ENCODE measurements at places on chromosomes 13 and 19.

DNA sequence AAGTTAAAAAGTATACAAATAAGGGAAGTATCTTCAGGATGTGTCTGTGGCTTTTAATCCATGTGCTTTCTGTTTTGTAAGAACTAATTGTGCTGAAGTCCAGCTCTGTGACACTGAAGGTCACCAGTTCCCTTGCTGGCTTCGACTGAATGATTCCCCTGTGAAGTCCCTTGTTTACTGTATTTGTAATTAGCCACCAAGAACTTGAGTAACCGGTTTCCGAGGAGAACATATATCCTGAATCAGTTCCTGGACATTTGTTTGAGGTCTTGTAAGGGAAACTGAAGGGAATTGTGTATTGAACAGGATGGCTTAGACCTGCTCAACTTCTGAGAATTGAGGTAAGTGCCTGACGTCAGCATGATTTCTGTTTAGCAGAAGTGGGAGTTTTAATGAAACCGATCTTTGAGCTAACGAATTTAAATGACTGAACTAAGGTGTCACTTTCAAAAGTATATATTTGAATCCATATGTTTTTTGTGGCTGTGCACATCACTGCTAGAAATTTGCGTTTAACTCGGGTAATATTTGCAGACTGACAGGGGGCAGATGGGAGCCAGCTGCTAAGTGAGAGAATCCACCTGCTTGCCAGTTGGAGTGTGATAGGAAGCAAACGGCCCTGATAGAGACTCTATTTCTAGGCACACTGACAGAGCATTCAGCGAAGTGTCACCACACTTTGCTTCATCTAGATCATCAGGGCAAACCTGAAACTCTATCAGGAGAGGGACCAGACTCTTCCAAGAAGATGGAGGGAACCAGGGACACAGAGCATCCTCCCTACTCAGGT is 530.0 kb downstream of the RFC3 start:
- no peak for DNase-seq

GRCh38 chr19:32916969-32917615 is 47.5 kb upstream of the SLC7A9 start:
- DNase-seq = no peak

DNA sequence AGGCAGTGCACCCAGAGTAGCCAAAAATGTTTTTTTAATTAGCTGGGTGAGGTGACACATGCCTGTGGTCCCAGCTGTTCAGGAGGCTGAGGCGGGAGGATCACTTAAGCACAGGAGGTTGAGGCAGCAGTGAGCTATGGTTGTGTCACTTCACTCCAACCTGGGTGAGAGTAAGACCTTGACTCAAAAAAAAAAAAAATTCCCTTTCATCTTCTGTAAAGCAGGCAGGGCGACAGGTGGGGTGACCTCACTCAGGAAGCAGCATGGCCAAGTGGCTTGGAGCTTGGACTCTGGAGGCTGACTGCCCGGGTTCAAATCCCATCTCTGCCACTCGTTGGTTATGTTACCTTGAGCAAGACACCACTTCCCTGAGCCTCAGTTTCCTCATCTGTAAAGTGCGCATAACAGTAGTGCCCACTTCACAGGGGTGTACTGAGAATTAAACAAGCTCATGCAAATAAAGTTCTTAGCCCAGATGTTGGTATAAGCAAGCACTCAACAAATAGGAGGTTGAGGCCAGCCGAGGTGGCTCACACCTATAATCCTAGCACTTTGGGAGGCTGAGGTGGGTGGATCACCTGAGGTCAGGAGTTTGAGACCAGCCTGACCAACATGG is 48.3 kb downstream of the MAP4K1 start:
- DNase-seq = no peak

- DNase-seq = no peak
Observed at GRCh38 chr13:72462726-72463125, 264.7 kb downstream of the MZT1 start.

DNA sequence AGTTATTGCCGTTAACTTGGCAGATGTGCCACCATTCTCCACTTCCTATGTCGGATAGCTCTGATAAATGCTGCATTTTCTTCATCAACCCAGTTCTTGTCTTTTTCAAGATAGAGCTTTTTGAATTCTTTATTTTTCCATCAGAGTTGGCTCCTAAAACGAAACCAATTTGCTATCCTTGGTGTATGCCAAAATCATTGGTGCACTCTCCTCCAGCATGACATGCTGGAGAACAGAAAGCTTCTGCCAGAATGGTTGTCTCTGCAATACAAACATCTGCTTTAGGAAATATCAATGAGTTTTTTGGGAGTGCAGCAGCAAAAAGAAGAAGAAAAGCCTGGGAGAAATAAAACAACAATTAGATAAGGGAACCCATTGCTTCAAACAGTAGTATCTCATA is 124.2 kb downstream of the CDK8 start:
- no peak for DNase-seq

GRCh38 chr19:19083413-19084178 is 19.8 kb downstream of the SLC25A42 start:
- no peak for DNase-seq

DNA sequence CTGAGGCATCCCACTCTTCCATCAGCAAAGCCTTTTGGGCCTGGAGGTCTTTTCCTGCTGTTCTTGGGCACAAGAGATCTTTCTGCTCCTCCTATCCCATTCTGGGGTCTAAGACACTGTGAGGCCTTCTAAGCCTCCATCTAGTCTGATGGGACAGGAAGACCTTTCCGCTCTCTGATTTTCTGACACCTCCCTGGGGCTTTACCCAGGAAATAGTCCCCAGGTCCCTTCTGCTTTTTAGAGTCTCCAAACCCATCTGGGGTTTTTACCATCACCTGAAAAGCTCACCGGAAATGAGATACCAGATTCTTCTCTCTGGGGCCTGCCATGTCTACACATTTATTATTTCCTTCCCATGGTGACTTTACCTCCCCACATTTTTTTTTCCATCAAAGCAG is 21.1 kb downstream of the CLEC17A start:
- no peak for DNase-seq

GRCh38 chr13:49315036-49315565 is 67.4 kb downstream of the CDADC1 start:
- no peak for DNase-seq

GRCh38 chr13:52847322-52847681 is 1.1 kb downstream of the PCDH8 start:
- DNase-seq = no peak

DNA sequence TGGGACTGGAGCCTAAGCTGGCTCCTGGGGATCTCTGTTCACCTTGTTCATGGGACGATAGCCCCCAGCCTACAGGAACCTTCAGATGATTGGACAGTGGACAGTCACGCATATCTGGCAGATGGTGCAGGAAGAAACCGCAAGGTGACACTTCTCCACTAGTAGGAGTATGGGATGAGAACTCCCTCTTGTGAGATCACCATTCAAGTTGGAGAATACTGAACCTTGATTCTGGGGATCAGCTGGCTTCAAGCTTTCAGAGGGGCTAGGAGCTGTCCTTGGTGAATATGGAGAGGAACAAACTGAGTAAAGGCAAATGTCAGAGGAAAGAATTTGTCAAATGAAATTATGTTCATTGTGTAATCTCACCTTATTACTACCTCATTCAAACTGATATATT is 204.5 kb downstream of the PDS5B start:
- no peak for DNase-seq

DNA sequence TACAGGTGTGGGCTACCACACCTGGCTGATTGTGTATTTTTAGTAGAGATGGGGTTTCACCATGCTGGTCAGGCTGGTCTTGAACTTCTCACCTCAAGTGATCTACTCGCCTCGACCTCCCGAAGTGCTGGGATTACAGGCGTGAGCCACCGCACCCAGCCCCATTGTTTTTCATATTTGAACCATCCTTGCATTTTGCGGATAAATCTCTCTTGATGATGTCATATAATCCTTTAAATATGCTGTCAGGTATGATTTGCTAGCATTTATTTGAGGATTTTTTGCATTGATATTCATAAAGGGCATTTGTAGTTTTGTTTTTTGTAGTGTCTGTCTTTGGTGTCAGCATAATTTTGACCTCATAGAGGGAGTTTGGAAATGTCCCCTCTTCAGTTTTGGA is 5.7 kb downstream of the ZNF101 start:
- no peak for DNase-seq

GRCh38 chr13:31167490-31167889 is 5.8 kb upstream of the HSPH1 start:
- DNase-seq = no peak

- no peak for DNase-seq
Observed at GRCh38 chr13:21001471-21001870, 59.9 kb downstream of the LATS2 start.

- peak; percentile 52 for DNase-seq
Observed at GRCh38 chr13:110108348-110109139, 198.4 kb downstream of the COL4A1 start.

DNA sequence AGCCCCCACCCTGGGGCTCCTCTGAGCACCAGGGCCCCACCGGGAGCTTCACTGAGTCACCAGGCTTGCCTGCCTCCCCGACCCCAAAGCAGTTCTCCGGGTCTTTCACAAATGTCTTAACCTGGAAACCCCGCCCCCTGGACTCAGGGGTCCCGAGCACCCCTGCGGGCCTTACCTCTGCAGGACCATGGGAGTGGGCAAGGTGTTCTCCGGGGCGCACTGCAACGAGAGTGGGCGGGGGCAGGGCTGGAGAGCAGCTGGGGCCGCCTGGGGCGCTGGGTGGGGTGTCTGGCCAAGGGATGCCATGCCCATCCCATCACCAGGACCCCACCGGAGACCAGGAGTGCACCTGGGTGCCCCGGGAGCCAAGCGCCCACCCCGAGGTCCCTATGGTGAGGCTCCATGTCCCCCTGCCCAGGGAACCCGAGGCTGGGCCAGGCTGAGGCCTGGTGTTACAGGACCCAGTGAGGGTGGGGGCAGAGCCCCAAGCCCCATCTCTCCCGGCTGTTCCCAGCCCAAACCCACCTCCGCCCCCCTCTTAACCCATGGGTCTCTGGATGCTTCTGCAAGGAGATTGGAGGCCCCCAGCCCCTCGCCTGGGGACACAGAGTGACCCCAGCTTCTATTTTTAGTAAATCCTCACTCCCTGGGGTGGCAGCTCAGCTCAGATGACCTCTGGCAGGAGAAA is 10.9 kb downstream of the MKNK2 start:
- no peak for DNase-seq

- no peak for DNase-seq
Observed at GRCh38 chr13:111346101-111346680, 25.7 kb downstream of the TEX29 start.

GRCh38 chr13:109941951-109942350 is 155.6 kb upstream of the IRS2 start:
- no peak for DNase-seq

- DNase-seq = no peak
Observed at GRCh38 chr13:90502153-90502552, 845.3 kb upstream of the MIR17HG start.

GRCh38 chr13:40217675-40218074 is 448.8 kb downstream of the FOXO1 start:
- DNase-seq = no peak

DNA sequence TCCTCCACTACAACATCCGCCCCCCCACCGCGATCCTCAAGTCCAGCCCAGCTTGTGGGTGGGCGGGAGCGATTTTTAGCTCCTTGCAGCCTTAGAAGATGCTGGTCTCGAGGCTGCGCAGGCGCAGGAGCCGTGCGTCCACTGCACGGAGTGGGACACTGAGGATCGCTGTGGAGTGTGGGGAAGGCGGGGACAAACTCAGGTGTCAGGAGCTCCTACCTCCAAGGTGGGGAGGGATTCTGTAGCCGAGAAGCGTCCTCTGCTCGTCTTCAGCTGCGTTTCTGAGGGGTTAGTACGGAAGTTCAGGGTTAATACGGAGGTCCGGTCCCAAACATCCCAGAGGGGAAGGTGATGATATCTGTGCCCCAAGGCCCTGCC is at the start of gene RTBDN:
TSS of gene RTBDN (minus strand) at position 14 of the 378 bp plus-strand sequence. CDS start 4,600 bp downstream, outside the sequence.
- no peak for DNase-seq

GRCh38 chr13:112908342-112908741 is 60.7 kb upstream of the MCF2L start:
- no peak for DNase-seq

DNA sequence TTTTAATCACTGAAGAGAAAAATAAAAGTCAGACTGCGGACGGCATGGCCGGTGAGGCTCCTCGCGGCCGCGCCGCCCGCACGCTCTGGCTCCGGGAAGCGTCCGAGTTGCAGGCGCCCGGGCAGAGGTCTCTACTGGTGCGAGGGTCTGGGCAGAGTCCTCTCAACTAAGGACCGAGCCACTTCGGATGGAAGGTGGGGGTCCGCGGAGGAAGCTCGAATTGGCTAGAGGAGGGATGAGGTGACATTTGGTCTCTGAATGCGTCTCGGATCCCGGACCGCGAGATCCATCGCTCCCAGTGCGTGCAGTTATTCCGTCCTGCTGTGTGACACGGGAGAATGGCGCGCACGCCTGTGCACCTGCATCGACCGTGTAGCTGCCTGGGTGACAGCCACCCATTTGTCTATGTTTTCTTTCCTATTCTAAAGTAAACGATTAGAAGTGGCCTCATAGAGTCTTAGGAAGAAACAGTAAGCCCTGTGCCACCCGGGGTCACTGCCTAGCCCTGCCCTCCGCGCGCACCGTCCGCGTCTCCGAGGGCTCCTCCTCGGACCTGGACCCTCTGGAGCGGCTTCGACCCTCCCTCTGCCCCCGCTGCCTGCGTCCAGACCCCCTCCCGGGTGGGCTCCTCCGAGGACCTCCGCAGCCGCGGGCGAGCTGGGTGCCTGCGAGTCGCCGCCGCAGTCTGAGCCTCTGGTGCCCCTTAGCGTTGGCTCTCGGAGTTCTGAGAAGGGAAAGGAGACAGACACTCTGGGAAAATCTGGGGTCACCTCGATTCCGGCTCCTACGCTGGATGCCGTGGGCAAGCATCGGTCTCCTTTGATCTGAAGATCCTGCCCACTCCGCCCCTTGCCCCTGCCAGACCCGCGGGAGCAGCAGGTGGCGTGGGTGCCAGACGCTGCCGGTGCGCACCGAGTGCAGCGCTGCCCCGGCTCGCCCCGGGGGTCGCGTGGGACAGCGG is 347.4 kb downstream of the LIG4 start:
- DNase-seq = no peak

- DNase-seq = no peak
Observed at GRCh38 chr19:7860714-7861618, 13.2 kb downstream of the PRR36 start.

- DNase-seq = no peak
Observed at GRCh38 chr19:2540646-2541454, 64.9 kb downstream of the GADD45B start.

GRCh38 chr19:56403261-56403660 is 871 bp upstream of the ZNF583 start:
- no peak for DNase-seq

GRCh38 chr19:51549533-51550324 is 18.3 kb upstream of the SIGLEC6 start:
- no peak for DNase-seq

GRCh38 chr19:5916181-5916708 is 2.2 kb downstream of the CAPS start:
- DNase-seq = no peak
